Calu3 (cell line): ENCODE measurements at places on chromosomes 3 and 15.

DNA sequence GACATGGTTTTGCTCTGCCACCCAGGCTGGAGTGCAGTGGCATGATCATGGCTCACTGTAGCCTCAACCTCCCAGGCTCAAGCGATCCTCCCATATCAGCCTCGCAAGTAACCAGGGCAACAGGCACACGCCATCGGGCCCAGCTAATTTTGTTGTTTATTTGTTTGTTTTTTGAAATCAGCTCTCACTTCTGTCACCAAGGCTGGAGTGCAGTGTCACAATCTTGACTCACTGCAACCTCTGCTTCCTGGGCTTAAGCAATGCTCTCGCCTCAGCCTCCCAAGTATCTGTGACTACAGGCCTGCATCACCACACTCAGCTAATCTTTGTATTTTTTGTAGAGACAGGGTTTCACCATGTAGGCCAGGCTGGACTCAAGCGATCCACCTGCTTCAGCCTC lies 26.3 kb upstream of the PLCH1 start:
- DNase-seq = no peak
- H3K36me3 ChIP-seq = peaks cover 14% of the 10 kb centered on the region
- no peaks in the 10 kb centered on the region for H3K4me1 ChIP-seq
- no peaks in the 10 kb centered on the region for H3K27me3 ChIP-seq

DNA sequence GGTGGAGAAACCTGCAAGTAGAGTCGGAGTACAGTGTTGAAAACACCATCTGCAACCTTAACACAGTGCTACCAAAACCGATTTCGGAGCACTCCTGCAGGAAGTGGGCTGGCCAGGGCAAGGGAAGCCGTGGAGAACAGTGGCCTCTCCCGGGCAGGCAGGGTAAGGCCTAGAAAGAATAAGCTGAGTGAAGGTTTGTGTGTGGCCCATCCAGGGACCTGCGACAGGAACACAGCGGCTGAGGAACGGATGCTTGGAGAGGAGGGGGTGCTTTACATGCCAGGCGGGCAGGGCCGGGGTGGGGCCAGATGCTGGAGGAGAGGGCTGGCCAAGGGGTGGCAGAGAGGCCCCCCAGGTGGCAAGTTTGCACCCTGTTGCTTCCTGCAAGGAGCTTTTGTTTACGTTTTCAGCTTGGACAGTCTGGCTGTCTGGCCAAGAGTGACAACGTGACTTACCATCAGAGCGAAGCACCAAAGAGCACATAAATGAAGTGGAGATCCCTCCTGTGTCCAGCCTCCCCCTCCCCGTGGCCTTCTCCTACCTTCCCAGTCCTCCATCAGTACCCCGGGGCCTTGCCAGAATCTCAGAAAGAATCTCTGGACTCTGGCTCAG lies 156.5 kb downstream of the PGPEP1L start:
- H3K4me1 ChIP-seq = peaks cover 51% of the 10 kb centered on the region
- H3K4me3 ChIP-seq = peak overlapping the region; percentile 94
- peaks cover 34% of the 10 kb centered on the region for H3K36me3 ChIP-seq
- DNase-seq = peak; percentile 87

GRCh38 chr3:115877615-115877899 lies 254.2 kb downstream of the GAP43 start:
- H3K4me1 ChIP-seq = peaks cover 10% of the 10 kb centered on the region
- H3K27ac ChIP-seq = no peak overlapping the region
- no peak for DNase-seq
- H3K36me3 ChIP-seq = no peaks in the 10 kb centered on the region

DNA sequence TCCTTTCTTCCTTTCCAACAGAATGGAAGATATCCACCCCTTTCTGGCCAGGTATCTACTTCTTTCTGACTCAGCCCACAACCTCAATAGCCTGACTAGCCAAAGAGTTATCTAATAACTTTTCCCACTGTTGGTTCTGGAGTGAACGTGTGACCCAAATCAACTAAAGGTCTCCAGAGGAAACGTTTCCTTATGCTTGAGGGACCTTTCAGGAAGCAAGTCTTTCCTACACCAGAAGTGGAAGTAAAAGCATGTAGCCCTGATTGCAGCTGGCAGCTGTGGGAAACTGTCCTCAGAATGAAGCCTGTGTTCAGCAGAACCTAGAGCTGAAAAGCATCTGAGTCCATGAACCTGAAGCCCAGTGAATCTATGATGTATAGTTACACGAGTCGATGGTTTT lies 34.7 kb upstream of the PHLDB2 start:
- no peaks in the 10 kb centered on the region for H3K27me3 ChIP-seq
- H3K4me1 ChIP-seq = peaks cover 9% of the 10 kb centered on the region
- no peak for DNase-seq
- no peak overlapping the region for H3K27ac ChIP-seq
- no peak overlapping the region for H3K4me3 ChIP-seq

DNA sequence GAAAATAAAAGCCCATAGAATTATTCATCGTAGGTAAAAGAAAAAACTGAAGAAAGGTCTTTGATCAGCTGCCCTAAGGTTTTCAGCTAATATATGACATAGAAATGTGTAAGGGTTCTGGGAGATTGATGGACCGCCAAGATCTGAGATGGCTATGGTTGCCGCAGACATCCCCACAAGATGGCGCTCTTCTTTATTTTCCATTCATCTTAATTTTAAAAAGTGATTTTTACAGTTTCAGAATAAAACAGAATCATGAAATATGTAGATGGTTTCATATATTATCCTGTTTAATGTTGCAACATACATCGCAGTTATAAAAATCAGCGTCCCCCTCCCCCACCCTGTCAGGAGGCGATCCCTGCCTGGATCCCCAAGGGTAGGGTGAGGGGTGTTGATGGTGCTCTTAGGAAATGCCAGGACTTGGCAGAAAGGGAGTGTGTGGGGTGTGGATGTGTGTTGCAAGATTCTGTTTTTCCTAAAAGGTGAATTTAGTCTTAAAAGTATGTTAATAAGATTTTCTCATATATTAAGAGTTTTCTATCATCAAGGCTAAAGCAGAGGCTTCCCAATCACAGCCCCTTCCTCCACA lies 68.8 kb downstream of the ANXA2 start:
- no peaks in the 10 kb centered on the region for H3K36me3 ChIP-seq
- no peak overlapping the region for H3K27ac ChIP-seq
- peak; percentile 42 for DNase-seq
- H3K27me3 ChIP-seq = peaks cover 45% of the 10 kb centered on the region

DNA sequence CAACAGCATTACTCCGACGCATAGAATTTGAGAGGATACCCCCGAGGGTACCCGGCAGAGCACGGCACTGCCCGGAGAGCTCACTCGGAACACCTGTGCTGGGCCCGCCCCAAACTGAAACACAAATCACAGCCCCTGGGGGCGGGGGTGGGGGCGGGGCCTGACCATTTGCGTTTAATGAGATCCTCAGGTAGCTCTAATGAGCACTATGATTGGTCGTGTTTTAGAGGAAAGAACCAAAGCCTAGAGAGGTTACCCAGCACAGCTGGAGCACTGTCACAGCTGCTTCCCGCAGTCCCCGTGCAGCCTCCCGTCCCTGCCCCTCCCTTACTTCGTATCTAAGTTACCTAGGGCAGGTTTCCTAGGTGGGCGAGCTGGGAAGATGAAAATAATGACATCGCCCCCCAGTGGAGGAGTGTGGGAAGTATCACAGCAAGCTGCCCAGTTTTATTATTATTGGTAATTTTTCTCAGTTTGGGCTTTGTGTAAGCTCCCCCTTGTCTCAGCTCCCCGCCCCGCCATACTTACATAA lies 187.1 kb downstream of the PDE8A start:
- peak overlapping the region; percentile 75 for H3K4me3 ChIP-seq
- no peaks in the 10 kb centered on the region for H3K27me3 ChIP-seq
- H3K4me1 ChIP-seq = peaks cover 18% of the 10 kb centered on the region
- H3K27ac ChIP-seq = no peak overlapping the region

- H3K36me3 ChIP-seq = no peaks in the 10 kb centered on the region
- no peak overlapping the region for H3K27ac ChIP-seq
- H3K4me1 ChIP-seq = no peaks in the 10 kb centered on the region
- DNase-seq = no peak
- H3K27me3 ChIP-seq = peaks cover 15% of the 10 kb centered on the region
- no peak overlapping the region for H3K4me3 ChIP-seq
These were observed 45.1 kb downstream of the RSL24D1 start for GRCh38 chr15:55151631-55152030.

DNA sequence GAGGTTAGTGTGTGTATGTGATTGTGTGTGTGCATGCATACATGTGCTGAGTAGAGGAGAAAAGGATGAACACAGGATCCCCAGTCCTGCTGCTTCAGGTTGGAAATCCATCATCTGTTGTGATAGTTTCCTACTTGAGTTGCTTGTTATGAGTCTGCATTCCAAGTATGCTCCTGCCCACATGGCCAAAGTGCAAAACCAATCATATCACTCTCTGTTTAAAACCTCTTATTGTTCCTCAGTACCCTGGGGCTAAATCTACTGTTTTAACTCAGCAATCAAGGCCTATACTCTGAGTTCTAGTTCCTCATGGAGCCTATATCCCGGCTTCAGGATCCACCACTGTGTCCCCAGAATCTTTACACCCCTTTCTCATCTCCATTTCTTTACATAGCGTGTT lies 139.9 kb upstream of the TLE3 start:
- no peak overlapping the region for H3K4me3 ChIP-seq
- H3K27me3 ChIP-seq = peaks cover 41% of the 10 kb centered on the region
- no peaks in the 10 kb centered on the region for H3K36me3 ChIP-seq
- no peak for DNase-seq
- no peaks in the 10 kb centered on the region for H3K4me1 ChIP-seq

GRCh38 chr3:133856316-133856715 lies 39.4 kb downstream of the RAB6B start:
- DNase-seq = no peak
- H3K4me1 ChIP-seq = no peaks in the 10 kb centered on the region
- H3K27ac ChIP-seq = no peak overlapping the region

GRCh38 chr3:183577346-183577745 lies 21.8 kb upstream of the KLHL6 start:
- H3K4me1 ChIP-seq = no peaks in the 10 kb centered on the region
- H3K27me3 ChIP-seq = peaks cover 64% of the 10 kb centered on the region
- no peak overlapping the region for H3K27ac ChIP-seq

- H3K36me3 ChIP-seq = no peaks in the 10 kb centered on the region
- no peak for DNase-seq
- no peak overlapping the region for H3K4me3 ChIP-seq
- H3K27me3 ChIP-seq = no peaks in the 10 kb centered on the region
These were observed 19.5 kb upstream of the CCDC39 start for GRCh38 chr3:180698760-180699270.

DNA sequence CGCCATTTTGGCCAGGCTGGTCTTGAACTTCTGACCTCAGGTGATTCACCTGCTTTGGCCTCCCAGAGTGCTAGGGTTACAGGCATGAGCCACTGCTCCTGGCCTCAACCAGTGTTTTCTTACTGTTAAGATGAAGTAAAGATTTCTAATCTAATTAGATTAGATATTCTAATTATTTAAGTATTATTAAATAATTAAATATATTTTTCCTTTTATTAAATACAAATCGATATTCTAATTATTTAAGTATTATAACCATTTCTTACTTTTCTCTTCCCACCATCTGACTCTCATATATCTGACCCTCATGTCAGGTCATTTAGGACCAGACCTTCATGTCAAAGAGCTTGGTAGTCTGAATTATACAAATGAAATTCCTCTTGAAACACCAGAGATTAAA lies 1291.9 kb upstream of the EPHA6 start:
- H3K27me3 ChIP-seq = no peaks in the 10 kb centered on the region
- H3K36me3 ChIP-seq = no peaks in the 10 kb centered on the region
- H3K4me1 ChIP-seq = no peaks in the 10 kb centered on the region
- H3K4me3 ChIP-seq = no peak overlapping the region
- no peak overlapping the region for H3K27ac ChIP-seq

DNA sequence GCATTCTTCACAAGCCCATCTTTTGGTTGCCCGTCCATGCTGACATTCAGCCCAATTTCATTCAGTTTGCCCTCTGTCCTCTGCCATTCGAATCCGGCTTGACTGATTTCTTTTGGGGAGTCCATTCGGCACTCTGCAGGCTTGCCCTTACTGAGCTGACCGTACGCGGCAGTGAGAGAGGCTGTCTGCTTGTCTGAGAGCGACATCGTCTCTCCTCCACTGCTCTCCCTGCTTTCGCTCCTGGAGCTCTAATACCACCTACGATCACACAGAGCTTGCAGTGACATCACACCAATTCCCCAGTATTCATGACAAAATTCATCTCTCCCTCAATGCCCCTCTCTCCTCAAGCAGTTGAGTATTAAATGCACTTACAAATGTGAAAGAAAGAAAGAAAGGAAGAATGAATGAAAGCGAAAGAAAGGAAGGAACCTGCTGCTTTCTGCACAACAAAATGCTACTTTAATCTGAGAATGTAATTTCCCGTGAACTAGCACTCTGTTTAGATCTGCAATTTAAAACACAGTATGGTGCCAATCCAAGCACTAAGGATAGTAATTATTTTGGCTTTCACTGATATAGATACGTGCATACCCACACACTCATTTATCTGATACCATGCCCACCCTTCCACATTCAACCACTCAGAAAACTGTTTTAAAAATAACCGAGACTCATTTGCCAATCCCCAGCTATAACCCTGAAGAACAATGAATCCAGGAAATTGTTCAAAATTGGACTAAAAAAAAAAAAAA lies 89.5 kb downstream of the DHX30 start:
- no peaks in the 10 kb centered on the region for H3K4me1 ChIP-seq
- H3K27ac ChIP-seq = no peak overlapping the region
- H3K27me3 ChIP-seq = no peaks in the 10 kb centered on the region

- DNase-seq = no peak
- H3K27ac ChIP-seq = no peak overlapping the region
- no peak overlapping the region for H3K4me3 ChIP-seq
- no peaks in the 10 kb centered on the region for H3K36me3 ChIP-seq
- H3K27me3 ChIP-seq = peaks cover 87% of the 10 kb centered on the region
These were observed 54.2 kb downstream of the RHCG start for GRCh38 chr15:89442155-89442554.
